Retina (tissue), 1 donor: ENCODE measurements at places on chromosomes 12 and 14.

DNA sequence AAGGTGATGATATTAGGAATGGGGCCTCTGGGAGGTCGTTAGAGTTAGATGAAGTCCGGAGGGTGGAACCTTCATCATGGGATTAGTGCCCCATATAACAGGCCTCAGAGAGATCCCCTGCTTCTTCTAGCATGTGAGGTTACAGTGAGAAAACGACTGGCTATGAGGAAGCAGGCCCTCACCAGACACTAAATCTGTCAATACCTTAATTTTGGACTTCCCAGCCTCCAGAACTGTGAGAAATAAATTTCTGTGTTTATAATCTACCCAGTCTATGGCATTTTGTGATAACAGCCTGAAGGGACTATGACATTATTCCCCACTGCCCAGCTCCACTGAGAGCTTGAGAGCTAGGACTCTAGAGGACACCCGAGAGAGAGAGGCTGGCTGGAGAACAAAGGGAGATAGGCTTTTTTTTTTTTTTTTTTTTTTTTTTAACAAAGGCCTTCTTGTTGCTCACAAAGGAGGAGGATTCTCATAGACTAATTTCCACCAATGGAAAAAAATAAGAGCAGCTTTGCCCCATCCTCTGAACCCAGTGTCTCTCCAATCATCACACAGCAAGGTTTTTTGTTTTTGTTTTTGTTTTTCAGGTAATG lies 87.8 kb upstream of the EEA1 start:
- DNase-seq = peak; percentile 52

DNA sequence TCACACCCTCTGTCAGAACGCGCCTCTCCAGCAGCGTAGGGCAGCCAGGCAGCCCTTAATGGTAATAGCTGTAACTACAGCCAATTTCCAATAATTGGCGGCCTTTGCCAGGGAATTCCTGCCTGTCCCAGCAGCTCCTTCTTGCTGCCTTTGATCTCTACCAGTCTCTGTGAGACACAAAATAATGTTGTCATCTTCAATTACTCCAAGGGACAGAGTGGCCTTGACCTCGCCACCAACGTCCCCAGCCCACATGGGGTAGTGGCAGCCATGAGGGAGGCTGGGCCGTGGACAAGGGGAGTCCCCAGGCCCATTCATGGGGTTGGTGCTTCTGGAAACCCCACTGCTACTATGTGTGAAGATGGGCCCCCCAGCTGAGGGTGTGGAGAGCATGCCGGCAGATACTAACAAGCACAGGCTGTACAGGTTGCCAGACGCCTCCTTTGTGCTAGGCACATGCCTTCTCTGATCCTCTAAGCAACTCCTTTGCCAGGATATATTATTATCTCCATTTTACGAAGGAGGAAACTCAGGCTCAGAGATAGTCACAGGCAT lies 17.4 kb upstream of the CLMN start:
- DNase-seq = peak; percentile 70

DNA sequence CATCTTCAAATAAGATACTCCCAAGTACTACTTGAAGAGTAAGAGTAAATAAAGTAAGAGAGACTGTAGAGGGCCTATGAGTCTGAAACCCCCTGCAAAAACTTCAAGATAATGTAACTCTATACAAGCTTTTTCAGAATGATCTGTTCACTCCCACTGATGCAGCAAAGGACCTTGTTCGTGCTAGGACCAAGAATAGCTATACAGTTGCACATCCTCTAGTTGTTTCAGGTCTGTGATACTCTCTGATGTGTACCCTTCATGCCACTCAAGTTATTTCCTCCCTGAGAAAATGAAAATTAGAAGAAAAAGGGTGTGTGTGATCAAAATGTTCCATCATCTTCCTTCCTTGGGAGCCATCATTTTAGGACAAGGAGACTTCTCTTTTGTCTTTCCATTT lies 204.4 kb downstream of the ALX1 start:
- DNase-seq = no peak

- no peak for DNase-seq
These were observed 234.4 kb downstream of the CACNA1C start for GRCh38 chr12:2287151-2287550.

DNA sequence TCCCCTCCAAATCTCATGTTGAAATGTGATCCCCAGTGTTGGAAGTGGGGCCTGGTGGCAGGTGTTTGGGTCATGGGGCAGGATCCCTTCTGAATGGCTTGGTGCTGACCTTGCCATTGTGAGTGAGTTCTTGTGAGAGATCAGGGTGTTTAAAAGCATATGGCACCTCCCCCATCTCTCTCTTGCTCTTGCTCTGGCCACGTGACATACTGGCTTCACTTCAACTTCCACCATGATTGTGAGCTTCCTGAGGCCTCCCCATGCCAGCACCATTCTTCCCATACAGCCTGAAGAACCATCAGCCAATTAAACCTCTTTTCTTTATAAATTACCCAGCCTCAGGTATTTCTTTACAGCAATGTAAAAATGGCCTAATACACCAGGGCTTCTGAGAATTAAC lies 79.8 kb upstream of the C14orf132 start:
- DNase-seq = no peak

GRCh38 chr12:51246254-51246853 lies 7.7 kb downstream of the DAZAP2 start:
- DNase-seq = no peak

DNA sequence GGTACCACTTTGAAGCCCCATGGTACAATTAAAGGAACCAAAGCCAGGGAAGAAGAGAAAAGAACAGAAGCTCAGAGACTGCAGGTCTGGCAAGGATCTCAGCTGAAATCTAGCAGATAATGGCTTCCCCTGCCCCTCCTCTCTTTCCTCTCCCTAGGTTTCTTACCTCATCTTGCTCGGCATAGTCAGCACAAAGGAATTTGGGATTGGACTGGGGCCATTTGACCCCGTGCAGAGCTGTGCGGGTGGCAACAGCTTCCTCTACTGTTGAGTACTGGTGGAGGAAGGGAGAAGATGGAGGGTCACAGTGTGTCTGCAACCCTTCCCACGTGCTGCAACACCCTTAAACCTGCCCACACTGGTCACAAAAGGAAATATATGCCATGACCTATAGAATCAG lies 4.7 kb upstream of the CDH24 start:
- no peak for DNase-seq

DNA sequence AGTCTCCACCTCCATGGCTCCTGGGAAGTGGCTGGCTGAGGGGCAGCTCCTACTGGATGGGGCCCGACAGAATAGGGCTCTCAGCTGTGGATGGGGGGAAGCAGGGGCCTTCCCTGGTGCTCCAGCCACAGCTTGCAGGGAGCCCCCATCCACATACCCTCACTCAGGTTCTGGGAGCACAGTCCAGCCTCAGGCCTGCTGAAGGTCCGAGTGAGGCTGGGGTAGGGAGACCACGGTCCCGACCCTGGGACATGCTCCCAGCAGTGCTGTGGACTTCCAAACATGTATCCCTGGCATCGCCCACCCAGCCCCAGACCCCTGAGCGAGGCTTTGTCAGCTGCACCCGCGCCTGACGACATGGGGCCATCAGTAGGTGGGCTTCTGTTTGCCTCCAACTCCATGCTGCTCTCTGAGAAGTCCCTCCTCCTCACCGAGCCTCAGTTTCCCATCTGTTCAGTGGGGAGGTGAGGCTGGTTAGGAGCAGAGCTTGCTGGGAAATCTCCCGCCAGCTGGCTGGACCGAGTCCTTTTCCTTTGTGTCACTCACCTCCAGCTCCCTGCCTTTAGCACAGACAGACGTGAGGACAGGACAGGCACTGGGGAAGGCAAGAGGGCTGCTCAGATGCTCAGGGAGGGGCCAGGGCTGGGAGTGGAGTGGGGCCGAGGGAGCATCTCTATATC lies 9.1 kb upstream of the ATG101 start:
- DNase-seq = no peak

GRCh38 chr14:105411985-105412770 lies 7.4 kb upstream of the MTA1 start:
- DNase-seq = no peak

GRCh38 chr12:132243596-132244310 lies 85.6 kb downstream of the GALNT9 start:
- DNase-seq = no peak

- peak; percentile 0 for DNase-seq
These were observed 10.4 kb downstream of the KRT83 start for GRCh38 chr12:52310622-52311284.

- DNase-seq = no peak
These were observed 449.1 kb upstream of the SOX5 start for GRCh38 chr12:24398605-24399004.

DNA sequence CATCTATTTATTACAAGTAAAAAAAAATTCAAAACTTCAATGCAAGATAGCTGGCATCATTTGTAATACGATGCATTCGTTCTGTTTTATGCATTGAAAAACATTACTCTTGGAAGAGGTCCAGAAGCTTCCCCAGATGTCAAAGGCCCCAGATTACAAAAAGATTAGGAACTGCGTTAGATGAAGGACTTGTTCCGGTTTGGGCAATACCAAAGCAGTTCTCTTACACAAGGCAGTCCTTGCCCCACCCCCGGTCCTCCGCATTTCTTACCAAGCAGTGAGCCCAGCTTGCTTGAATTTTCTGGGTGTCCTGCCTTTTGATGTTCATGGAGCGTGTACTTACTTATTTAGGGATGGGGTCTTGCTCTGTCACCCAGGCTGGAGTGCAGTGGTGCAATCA lies 4.8 kb upstream of the HVCN1 start:
- no peak for DNase-seq

DNA sequence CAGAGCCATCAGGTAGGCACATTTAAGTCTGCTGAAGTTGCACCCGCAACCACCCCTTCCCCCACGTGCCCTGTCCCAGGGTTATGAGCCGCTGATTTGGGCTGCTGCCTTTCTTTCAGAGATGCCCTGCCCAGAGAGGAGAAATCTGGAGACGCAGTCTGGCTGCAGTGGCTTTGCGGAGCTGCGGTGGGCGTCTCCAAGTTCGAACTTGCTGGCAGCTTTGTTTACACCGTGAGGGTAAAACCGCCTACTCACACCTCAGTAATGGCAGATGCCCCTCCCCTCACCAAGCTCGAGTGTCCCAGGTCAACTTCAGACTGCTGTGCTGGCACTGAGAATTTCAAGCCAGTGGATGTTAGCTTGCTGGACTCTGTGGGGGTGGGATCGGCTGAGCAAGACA lies 14.7 kb downstream of the PTCSC3 start:
- no peak for DNase-seq

GRCh38 chr14:86892152-86892956 lies 1100.6 kb downstream of the GALC start:
- DNase-seq = no peak

DNA sequence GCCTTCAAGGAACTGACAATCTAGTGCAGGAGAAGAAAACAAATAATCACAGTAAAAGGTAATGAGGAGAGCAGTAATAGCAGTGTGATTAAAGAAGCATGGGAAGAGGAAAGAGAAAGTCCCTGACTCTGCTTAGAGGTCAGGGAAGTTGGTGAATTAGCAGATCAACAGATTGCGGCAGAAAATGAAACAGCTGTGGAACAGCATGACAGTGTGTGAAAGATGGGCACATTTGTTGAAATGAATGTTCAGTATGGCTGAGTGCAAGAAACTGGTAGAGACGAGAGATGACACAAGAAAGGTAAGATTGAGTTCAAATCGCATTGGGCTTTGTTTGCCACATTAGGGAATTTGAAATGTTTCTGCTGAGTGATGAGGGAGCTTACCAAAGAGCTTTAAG lies 63.7 kb upstream of the RASSF8 start:
- no peak for DNase-seq

- peak; percentile 81 for DNase-seq
These were observed 392.9 kb downstream of the NOVA1 start for GRCh38 chr14:26204728-26205479.

- peak; percentile 22 for DNase-seq
These were observed 7.3 kb downstream of the IL31 start for GRCh38 chr12:122166422-122167349.

DNA sequence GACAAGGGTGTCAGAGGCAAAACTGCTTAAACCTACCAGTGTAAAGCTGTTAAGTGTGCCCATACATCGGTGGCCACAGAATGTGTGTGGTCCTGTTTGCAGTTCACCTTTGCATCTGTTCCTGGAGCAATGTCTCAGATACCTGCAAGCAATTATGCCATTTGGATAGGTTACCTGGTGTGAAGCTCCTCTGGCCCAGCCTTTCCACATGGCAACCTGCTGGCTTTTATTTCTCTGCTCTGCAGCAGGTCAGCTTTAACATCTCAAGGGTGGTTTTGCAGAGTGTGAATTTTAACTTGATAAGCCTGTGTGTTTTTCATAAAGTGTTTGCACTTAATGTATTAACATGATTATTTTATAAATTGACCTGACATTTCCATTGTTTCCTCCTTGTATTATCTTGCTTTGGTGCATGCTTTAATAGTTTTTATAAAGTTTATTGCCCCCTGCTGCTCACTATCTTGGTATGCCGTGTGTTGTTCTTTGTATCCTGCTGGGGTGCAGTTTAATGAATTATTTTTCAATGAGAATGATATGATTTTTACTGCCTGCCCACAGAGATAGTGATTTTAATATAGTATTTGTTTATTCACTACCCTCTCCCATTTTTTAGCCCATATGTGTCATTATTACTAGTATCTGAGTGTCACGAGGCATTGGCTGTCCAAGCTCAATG lies 403.8 kb downstream of the NPAS3 start:
- DNase-seq = no peak

DNA sequence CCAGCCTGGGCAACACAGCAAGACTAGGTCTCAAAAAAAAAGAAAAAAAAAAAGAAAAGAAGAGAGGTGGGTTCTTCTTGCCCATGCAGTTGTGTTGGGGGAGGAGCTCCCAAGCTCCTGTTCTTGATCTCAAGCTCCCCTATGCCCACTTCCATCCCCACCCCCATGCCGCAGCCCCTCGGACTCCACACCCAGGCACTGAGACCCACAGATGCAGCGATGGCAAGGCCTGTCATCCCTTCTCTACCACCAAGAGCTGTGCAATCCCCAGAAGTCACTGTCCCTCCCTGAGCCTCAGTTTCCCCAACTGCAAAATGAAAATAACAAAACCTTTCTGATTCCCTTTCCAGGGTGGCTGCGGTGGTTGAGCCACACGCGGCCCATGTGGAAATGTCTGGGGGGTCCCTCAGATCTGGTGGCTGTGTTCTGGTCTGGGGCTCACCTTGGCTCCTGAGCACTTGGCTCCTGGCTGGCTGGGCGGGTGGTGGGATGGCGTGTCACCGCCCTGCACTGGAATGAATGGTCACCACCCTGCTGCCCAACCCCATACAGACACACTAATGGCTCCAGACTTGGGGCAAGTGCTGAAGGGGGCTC lies 22.6 kb upstream of the KIF26A start:
- DNase-seq = no peak

DNA sequence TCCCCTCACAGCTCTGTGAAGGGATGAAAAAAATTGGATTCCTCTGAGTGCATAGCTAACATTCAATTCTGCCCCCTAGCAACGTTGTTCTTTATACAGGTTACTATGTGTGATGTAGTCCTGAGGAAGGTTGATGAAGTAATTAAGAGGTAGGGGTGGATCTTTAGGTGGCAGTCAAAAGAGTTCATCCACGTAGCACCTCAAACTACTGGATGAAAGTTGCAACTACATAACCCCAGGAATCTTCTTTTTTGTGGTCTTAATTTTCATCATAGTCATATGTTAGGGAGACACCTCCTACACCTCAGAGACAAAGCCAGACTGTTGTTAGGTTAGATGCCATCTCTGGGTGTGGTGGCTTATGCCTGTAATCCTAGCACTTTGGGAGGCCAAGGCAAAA lies 10.2 kb upstream of the NFE2 start:
- no peak for DNase-seq
